Cerebellum (tissue), 4 donors: ENCODE measurements at places on chromosomes 11 and 22.

DNA sequence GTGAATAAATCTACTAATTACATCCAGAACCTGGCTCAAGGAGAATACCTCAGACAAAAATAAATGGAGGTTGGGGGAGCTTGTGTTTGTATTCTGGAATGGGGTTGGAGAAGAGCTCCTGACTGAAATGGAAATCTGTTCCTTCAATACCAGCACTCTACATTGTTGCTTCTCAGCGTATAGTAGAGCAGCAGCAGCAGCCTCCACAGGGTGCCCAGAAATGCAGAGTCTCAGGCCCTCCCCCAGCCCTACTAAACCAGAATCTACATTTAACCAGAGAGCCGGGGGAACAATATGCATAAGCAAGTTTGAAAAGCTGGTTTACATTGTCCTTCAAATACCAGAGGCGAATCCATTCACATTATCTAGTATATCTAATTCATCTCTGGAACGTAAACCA lies 474.8 kb downstream of the NTM start:
- no peak for DNase-seq

DNA sequence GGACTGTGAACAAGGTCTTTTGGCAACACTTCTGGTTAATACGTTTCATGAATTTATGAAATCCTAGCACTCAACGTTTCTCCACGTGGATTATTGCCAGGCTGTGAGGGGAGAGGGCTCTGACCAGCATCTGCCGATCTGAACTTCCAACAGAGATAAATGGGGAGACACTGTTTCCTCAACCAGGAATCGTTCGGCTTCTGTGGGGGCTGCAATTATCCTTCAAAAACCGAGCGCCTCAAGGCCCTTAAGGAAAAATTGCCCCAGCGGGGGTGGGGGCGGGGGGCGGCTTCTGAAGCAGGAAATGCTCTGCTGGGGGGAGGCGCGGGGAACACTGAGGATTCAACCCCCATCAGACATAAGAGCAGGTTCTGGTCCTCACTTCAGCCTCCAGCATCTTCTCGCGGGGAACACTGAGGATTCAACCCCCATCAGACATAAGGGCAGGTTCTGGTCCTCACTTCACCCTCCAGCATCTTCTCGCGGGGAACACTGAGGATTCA lies 155.6 kb downstream of the BRD1 start:
- no peak for DNase-seq

GRCh38 chr11:69842746-69843528 lies 23.7 kb upstream of the FGF3 start:
- DNase-seq, result no peak

- DNase-seq, result no peak
Measured at GRCh38 chr11:19728436-19728835, 15.8 kb downstream of the NAV2 start.

DNA sequence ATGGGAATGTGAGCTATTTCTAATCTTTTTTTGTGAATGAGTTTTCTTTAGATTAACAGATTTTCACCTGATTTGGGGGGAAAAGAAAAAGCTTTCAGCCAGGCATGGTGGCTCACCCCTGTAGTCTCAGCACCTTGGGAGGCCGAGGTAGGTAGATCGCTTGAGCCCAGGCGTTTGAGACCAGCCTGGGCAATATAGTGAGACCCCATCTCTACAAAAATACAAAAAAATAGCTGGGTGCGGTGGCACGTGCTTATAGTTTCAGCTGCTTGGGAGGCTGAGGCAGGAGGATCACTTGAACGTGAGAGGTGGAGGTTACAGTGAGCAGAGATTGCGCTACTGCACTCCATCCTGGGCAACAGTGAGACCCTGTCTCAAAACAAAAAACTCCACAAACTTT lies 92.2 kb downstream of the HSD17B12 start:
- no peak for DNase-seq

- peak; percentile 38 for DNase-seq
Measured at GRCh38 chr22:28548406-28548805, 131.2 kb downstream of the TTC28 start.

GRCh38 chr22:35891442-35891841 lies 137.2 kb downstream of the RBFOX2 start:
- DNase-seq, result no peak

DNA sequence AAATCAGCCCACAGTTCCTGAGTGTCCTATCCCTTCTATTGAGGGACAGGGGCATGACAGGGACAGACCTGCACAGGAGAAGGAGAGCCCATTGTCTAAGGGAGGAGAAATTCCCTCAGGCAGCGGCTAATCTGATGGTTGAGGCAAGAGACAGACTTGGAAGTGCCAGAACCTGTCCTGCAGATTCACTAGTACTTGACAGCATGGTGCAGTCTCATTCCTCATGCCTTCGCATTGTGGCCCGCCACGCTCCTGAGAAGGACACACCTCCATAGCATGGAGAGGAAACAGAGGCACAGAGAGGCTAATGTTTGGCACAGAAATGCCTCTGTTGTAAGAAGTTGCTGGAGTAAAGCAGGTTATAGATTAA lies 3.2 kb downstream of the P2RY6 start:
- DNase-seq, result no peak

DNA sequence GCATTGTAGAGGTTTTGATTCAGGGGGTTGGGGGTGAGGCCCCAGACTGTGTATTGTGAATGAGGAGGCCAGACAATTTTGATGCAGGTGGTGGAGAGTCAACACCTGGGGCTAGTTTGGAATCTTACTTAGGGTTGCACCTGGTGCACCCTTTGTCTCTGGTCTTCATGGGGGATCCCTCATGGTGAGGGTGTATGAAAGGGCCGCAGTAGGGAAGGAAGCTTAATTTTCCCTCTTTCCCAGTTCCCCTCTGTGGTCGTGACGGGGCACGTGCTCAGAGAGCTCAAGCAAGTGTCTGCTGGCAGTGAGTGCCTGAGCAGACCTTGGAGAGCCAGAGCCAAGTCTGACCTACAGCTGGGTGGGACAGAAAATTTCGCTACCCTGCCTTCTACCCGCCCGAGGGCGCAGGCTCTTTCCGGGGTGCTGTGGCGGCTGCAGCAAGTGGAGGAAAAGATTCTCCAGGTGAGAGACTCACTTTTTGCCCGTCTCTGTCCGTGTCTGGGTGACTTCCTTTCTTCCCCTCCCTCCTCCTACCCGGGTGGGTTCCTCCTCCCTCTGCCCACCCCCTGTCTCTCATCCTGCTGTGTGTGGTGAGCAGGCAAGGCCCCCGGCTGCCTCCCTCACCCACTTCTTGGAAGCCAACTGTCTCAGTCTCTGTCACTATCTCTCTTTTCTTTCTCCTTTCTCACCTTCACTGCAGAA lies 131.7 kb downstream of the MICAL2 start:
- DNase-seq, result no peak

GRCh38 chr11:73366265-73366610 lies 10.0 kb upstream of the RELT start:
- no peak for DNase-seq

DNA sequence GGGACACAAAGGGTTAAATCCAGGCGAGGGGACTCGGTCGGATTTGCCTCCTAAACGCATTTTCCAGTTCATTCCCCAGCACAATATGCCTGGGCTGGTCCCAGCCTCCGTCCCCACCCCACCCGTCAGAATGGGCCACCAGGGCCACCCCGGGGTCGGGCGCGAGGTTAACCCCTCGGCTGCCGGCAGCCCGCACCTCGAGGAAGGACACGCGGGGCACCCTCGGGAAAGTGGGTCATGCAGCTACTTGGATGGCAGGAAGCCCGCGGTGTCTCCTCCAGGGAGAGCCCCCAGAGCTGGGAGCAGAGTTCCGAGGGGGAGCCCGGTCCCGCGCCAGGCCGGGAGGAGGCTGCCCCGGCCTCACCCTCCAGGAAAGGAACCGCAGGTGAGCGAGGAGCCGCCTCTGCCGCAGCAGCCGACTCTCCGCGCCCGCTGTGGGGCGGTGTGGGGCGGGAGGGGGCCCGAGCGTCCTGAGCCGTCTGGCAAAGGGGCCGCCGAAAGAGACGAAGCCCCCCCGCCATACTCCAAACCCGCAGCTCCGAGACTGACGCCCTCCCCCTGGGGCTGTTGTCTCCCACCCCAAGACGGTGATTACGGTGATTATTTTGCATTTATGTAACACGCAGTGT lies 1.4 kb downstream of the NECTIN1 start:
- peak; percentile 37 for DNase-seq

- DNase-seq, result no peak
Measured at GRCh38 chr11:45225277-45225676, 60.9 kb downstream of the SYT13 start.

- no peak for DNase-seq
Measured at GRCh38 chr11:83793310-83793709, 507.1 kb upstream of the CCDC90B start.

DNA sequence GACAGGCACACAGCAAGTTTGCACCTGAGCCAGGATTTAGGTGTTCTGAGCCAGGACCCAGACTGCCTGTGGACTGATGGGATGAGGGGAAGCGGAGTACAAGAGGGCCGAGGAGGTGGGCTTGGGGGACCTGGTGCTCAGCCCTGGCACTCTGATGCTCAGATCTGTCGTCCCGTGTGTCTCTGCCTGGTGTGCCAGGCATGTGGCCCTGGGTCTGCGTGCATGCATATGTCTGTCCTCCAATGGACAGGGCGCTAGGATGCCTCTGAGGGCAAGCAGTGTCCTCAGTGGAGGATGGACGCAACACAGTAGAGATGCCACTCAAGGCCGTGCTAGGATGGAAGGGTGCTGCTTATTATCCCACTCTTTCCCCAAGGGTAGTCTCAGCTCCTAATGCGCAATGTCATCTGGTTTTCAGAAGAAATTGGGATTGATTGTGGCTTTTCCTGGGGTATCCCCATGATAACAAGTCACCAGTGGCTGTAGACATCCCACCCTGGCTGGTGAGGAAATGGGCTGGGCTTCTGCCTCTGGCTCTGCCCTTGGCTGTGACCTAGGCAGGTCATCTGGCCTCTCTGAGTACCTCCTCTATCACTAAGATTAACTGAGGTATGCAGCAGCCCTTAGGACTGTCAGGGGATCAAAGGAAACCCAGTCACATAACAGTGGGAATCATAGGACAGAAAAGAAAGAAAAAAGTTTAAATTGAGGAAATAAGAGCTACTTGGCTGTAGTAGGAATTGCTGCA lies 35.7 kb upstream of the SUSD2 start:
- DNase-seq, result no peak

- no peak for DNase-seq
Measured at GRCh38 chr11:72826942-72827480, 12.8 kb downstream of the ATG16L2 start.

GRCh38 chr11:61447601-61448551 lies 18.0 kb downstream of the SDHAF2 start:
- no peak for DNase-seq

GRCh38 chr11:131609337-131609736 lies 238.9 kb downstream of the NTM start:
- DNase-seq, result no peak

DNA sequence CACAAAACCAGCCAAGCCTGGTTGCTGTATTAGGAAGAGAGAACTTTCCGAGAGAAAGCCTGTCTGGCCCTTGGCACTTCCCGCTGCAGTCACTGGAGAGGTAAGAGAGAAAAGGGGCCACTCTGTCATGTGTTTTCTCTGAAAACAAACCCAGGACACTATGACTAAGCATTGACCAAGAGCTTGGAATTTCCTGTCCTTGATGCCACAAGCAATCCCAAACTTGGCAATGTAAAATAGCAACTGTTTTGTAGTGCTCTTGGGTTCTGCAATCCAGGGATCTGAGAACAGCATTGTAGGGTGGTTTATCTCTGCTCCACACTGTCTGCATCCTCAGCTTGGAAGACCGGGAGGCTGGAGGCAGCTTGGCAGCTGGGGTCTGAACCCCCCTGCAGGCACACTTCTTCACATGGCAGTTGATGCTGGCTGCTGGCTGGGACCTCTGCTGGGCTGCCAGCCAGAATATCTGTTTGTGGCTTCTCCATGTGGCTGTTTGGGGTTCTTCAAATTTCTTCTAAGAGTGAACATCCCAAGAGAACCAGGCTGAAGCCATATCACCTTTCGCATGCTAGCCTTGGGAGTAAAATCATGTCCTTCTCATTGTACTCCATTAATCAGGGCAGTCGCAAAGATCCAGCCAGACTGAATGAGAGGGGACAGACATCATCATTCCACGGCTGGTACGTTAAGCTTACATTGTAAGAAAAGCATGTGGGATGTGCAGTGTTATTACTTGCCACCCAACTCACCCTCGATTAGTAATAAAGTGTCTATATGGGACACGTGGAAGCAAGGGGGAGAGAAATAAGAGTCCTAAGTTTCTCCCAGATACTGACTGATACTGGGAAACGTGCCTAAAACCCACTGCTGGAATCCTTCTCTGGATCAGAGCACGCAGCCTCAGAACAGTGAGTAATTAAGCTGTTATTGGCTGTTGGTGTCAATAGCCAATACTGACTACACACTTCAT lies 537.4 kb upstream of the B3GAT1 start:
- DNase-seq, result no peak

DNA sequence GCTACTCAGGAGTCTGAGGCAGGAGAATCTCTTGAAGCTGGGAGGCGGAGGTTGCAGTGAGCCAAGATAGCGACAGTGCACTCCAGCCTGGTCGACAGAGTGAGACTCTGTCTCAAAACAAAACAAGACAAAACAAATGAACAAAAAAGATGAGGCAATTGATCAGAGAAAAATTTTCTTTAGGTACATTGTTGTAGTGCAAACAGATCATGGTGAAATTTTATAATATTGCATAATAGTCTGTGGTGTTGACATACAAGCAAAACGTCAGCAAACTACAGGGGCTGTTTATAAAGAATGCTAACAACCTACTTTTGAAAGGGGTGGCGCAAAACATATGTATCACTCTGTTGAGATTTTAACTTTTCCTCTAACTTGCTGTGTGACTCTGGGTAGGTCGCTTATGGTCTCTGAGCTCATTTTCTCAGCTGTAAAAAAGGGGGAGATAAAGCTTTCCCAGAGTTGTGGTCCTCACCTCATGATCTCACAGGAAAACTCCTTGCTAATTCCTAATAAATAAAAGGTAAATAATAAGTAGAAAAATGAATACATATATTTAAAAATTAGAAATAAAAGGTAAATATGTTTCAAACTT lies 64.8 kb upstream of the NUP160 start:
- DNase-seq, result no peak

GRCh38 chr11:42410251-42410955 lies 901.4 kb upstream of the API5 start:
- no peak for DNase-seq

- DNase-seq, result no peak
Measured at GRCh38 chr22:49298834-49299750, 528.6 kb downstream of the BRD1 start.

DNA sequence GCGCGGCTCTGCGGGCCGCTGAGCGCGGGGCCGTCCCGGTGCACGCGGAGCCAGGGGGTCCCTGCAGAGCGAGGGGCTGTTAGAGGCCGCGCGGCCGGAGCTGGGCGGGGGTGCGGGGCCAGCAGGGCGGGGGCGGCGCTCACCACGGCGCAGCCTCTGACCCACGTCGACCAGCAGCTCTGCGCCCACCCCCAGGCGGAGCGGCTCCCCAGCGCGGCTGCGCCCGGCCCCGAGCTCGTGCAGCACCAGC lies 385 bp upstream of the SCO2 start:
- DNase-seq, result no peak

DNA sequence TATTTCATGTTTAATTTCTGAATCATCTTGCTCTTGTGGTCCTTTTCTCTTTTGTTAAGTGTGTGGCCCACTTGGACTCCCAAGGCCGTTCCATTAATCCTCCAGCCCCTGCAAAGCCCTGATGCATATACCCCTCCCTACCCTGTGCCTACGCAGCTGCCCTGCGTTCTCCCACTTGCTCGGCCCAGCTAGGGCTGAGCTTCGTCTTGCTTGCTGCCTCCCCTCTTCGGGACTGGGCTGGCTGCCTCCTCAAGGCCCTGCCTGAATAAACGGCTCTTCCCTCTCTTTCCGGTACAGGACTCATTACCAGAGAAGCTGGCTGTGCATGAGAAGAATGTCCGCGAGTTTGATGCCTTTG lies 28.5 kb downstream of the ARHGAP1 start:
- no peak for DNase-seq
